ENCODE measurements at places on chromosomes 3 and 15.

DNA sequence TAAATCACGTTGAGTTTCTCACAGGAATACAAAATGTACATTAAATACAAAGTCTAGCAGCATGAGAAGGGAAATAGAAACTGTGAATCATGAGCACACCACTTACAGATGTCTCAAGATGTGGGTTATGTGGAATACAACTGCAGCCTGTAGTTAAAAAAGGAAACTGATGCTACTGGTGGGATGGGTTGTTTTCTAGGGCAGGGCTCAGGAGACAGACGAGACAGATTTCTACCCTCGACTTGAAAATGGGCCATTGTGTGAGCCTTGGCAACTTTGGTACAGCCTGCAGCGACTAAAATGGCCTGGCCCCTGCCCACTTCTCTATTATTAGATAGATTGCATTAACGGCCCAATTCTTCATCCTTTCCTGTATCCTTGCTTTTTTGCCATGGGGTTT, 293.1 kb downstream of the SUCLG2 start:
- no peak for DNase-seq

GRCh38 chr3:5047764-5048419, 68.7 kb downstream of the BHLHE40 start:
- no peak for DNase-seq

DNA sequence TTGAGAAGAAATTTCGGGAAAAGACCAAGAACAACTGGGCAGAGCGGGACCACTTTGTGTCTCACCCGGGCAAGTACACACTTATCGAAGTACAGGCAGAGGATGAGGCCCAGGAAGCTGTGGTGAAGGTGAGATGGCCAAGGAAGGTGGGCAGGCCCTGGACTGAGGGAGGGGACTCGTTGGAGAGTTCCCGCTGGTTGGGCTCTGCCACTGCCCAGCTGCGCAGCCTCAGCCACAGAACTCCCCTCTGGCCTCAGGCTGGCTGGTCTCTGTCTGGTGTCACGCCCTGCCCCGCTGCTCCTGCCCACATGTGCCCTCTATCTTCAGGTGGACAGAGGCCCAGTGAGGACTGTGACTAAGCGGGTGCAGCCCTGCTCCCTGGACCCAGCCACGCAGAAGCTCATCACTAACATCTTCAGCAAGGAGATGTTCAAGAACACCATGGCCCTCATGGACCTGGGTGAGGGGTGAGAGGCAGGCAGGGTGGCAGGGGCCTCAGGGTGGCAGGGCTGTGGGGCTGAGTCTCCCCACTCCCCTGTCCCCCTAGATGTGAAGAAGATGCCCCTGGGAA, 2.4 kb downstream of the PARP3 start:
- DNase-seq = no peak

DNA sequence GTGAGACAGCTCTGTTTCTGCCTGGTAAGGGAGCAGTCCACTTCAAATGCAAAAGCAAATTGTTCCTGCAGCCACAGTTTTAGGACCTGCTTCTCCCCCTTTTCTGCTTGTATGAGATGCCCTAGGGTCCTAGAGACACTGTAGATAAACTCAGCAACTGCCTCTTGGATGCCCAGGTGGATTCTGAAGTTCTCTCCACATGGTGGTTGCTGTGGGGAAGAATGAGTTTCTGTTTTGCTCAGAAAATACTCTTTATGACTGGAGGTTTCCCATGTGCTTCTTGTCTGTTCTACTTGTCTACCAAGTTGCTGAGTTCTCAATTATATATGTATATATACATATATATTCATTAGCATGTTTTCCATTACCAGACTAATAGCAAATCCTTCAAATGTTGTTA, 5.6 kb upstream of the ZNF80 start:
- DNase-seq = no peak

- DNase-seq = no peak
These were observed 9.8 kb upstream of the OR5K4 start for GRCh38 chr3:98343647-98344507.

DNA sequence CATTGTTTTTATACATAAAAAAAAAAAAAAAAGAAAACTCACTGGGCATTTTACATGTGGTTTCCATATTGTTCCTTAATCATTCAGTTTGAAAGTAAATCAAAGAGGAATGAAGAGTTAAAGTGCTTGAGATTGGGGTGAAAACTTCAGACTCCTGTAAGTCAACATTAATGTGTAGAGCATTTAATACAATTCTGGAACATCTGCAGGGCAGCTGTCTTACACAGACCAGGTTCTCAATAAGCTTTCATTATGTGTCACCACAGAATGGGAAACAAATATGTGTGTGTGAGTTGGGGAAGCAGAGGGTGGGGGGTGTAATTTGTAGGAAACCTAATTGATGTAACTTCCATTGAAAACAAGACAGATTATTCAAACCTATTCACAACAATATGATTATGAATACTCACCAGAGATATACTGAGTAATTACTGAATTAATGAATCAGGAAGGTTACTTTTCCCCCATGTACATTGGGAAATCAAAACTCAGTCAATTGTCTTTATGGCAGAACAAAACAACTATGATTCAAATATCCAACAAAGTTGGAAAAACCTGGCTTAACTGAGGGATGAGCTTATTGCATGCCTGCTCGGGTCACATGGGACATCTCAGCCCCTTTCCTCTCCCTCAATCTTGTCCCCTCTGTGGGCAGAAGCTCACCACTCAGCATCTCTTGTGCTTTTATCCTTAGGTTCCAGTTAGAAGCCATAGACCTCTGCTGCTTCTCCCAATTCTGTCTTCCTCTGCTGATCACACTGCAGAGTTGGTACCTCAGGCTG, 281.2 kb upstream of the THBS1 start:
- no peak for DNase-seq

DNA sequence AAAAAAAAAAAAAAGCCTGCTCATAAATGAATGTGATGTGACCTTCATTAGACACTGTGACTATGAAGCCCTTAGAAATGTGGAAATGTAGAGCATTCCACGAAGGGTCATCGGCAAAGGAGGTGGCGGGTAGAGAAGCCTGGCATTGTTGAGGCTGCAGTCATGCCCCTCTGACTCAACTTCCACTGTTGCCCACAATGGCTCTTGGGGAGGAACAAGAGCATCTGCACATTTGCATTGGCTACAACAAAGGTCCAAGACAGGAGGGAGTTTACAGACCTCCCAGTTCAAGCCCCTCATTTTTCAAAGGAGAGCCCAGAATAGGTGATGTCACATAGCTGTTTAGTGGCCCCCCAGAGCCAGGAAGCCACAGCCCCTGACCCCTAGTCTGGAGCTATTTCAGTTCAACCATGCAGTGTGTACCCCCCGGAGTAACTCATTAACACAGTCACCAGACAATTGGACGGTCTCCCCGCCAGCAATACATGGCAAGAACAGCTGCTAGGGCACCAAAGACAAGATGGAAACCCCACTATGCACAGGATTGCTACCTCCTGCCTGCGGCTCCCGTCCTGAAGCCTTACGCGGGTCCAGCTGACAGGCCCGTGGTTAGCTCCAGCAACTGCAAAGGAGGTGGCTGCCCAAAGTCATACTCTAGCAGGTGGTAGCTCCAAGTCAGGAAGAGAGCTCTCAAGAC, 56.2 kb downstream of the SH3BP5 start:
- DNase-seq = no peak

GRCh38 chr3:184656829-184657681, 54.8 kb downstream of the MAGEF1 start:
- peak; percentile 48 for DNase-seq

DNA sequence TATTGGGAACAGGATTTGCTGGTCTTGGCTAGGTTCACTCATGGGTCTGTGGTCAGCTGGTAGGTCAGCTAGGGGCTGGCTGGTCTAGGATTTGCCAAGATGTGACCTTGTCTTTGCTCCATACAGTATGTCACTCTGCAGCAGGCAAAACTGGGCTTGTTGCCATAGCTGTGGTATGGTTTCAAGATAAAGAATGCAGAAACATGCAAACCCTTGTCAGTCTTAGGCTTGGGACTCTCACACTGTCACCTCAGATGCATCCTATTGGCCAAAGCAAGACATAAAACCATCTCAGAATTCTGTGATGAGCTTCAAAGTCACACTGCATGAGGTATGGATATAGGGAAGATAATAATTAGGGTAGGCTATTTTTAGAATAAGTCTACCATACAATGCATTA, 66.6 kb upstream of the TBC1D5 start:
- no peak for DNase-seq

DNA sequence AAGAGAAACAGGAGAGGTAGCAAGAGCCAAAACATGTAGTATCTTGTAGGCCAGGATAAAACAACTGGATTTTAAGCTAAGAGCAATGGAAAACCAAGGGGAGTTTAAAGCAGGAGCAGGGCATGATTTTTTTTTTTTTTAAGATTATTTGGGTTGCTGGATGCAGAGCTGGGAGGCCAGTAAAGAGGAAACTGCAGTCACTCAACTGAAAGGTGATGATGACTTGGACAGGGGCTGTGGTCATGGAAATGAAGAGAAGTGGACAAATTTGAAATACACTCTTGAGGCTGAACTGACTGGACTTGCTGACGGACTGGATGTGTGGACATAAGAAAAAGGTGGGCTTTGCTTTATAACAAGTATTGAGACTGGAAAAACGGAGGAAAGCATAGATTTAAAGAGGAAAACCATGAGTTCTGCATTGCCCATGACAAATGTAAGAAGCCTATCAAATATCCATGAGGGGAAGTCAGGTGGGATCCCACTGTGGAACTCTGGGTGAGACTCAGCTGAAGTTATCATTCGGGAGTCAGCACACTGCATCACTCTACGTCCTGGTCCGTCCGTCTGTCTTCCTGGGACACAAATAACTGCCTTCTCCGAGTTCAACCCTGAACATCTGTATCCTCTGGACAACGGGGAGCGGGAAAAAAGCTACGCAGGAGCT, 688 bp downstream of the XPC start:
- no peak for DNase-seq

DNA sequence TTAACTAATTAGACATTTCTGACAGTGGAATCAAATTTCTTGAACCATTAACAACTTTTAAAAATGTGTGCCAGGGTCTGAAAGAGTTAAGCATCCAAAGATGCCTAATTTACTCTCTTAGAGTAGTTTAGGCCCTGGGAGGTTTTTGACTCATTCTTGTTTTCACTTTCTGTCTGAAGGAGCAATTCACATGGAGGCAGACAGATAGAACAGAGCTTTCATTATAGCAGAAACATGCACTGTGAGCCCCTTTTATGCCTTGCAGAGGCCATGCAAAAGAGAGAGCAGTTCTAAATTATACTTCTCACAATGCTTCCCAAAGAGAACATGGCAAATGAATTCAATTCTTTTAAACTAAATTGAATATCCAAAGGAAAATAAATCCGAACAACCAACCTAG, 554.8 kb downstream of the MFSD1 start:
- DNase-seq = no peak

DNA sequence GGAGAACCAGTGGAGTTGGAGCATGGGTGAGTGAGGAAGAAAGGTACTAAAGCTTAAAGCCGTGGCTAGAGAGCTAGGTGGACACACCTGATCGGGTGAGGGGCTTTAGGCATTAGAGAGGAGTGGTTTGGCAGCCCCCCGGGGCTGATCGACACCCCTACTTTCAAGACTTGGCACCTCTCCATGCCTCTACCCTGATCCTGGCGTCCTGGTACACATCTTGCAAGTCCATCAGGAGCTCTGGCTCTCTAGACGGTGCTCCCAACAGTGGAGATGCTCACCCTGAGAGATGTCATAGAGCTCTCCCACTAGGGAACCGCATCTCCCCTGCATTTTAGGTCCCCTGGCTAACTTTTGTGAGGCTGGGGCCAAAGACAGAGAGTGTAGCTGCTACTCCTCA, 98.1 kb downstream of the XXYLT1 start:
- no peak for DNase-seq

DNA sequence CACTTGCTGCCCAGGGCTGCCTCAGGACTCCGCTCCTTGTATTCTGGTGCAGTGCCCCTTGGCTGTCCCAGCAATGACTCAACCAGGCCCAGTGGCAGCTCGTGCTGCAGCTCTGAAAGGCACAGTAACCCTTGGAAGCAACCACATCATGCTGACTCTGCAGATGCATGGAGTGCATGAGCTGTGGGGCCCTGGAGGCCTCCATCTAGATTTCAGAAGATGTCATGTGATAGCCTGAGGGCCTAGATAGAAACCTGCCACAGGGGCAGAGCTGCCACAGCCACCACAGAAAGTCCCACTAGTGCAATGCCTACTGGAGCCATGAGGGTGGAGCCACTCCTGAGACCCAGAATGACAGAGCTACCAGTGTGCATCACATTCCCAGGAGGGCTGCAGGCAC, 117.1 kb upstream of the SMAD3 start:
- DNase-seq = no peak

- DNase-seq = no peak
These were observed 2.2 kb upstream of the RHCG start for GRCh38 chr15:89498574-89498906.

DNA sequence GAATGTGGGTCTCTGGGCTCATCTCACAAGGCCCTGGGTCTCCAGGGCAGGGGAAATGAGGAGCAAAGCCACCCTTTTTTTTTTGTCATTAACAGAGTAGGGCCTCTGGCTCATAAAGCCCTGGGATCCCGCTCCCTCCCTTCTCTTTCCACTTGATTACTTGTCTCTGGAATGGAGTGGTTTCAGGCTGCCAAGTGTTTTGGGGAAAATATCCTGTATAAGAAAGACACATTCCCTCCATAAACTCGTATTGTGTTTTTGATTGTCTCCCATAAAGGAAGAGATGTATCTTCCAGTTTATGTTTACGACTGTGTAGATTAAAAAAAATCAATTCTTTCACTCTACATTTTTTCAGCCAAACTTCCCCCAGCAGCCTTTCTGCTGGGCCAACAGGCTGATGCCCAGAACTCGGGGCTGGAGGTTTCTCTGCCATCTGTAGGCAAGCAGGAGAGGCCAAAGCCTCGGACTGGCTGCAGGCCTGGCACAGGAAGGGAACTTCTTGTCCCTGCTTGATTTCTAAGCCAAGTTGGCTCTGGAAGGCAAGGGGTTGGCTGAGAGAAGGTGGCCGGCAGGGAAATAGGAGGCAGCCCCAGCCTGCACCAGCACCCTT, 49.4 kb upstream of the INSYN1 start:
- DNase-seq = no peak

DNA sequence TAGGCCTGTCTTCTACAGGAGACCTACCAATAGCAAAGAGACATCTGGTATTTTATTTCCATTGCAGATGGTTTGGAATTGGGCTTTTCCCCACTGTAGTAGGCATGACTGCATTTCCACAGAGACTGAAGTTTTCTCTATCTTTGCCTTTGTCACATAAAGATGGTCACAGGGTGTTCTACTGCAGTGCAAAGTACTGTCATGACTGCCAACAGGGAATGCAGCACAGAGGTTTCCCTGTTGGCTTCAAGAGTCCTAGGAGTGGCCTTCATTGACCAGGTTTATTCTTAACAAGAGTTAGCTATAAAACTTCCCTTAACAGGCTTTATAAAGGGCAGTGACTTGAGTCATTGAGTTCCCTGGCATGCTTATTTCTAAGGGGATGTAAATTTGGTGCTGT, 36.8 kb upstream of the TM4SF4 start:
- DNase-seq = no peak

GRCh38 chr3:3817865-3818264, 18.6 kb downstream of the LRRN1 start:
- DNase-seq = no peak

GRCh38 chr15:46309914-46310313, 675.1 kb downstream of the SQOR start:
- DNase-seq = no peak

- DNase-seq = no peak
These were observed 539.1 kb downstream of the EDEM1 start for GRCh38 chr3:5726621-5727020.

- DNase-seq = no peak
These were observed 52.3 kb upstream of the UTS2B start for GRCh38 chr3:191382661-191383060.

- DNase-seq = no peak
These were observed 132.7 kb upstream of the RAP2B start for GRCh38 chr3:153029350-153029749.
